ENCODE measurements at places on chromosomes 3 and 15.
A peak's percentile ranks its signal among the peaks of the same experiment; 100 is the strongest.

GRCh38 chr3:132210476-132211346, 106.5 kb upstream of the ACP3 start:
- DNase-seq, result no peak
- H3K36me3 ChIP-seq, result no peaks in the 10 kb centered on the region
- no peaks in the 10 kb centered on the region for H3K4me1 ChIP-seq
- H3K4me3 ChIP-seq, result no peak overlapping the region

- H3K4me3 ChIP-seq, result no peak overlapping the region
- no peaks in the 10 kb centered on the region for H3K4me1 ChIP-seq
- no peak for DNase-seq
- no peaks in the 10 kb centered on the region for H3K27me3 ChIP-seq
- H3K36me3 ChIP-seq, result no peaks in the 10 kb centered on the region
These were observed 10.1 kb upstream of the C3orf22 start for GRCh38 chr3:126568776-126569342.

DNA sequence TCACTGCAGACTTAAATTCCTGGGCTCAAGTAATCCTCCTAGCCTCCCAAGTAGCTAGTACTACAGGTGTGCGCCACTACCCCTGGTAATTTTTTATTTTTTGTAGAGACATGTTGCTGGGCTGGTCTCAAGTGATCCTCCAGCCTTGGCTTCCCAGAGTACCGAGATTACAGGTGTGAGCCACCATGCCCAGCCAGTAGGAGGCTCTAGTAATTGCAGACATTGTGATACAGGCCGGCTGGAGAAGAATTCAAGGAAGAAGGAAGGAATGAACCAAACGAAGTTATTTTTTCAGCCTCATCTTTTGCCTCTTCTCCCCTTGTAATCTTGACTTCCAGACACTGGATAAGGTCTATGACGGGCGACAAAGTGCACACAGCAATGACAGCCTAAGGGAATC, 3.2 kb upstream of the PPP4R2 start:
- no peak overlapping the region for H3K27ac ChIP-seq
- no peaks in the 10 kb centered on the region for H3K36me3 ChIP-seq
- H3K27me3 ChIP-seq, result no peaks in the 10 kb centered on the region
- H3K4me1 ChIP-seq, result peaks cover 2% of the 10 kb centered on the region
- H3K4me3 ChIP-seq, result no peak overlapping the region
- no peak for DNase-seq

- no peak overlapping the region for H3K27ac ChIP-seq
- H3K4me1 ChIP-seq, result no peaks in the 10 kb centered on the region
- H3K27me3 ChIP-seq, result no peaks in the 10 kb centered on the region
- H3K4me3 ChIP-seq, result no peak overlapping the region
- no peak for DNase-seq
These were observed 32.6 kb upstream of the NEO1 start for GRCh38 chr15:73019601-73020146.

DNA sequence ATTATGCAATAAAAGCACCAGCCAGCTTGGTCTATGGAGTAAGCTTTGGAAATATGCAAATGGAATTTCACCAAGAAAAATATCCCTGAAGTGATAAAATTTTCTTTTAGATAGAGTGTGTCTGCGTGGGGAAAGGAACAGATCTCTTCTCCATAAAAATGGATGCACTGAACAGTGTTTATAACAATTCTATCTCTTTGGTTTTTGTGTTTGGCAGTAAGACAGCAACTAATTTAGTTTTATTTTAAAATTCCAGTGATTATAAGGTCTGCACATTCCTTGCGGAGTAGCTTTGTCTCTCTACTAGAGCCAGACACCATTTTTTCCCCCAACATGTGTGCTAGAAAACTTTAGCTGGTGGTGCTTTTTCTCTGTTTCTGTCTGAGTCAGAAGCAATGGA, 712.4 kb downstream of the GRM7 start:
- no peak for DNase-seq
- H3K4me1 ChIP-seq, result no peaks in the 10 kb centered on the region
- no peak overlapping the region for H3K27ac ChIP-seq
- H3K27me3 ChIP-seq, result no peaks in the 10 kb centered on the region

GRCh38 chr3:194588741-194589140, 44.5 kb downstream of the TMEM44 start:
- H3K27ac ChIP-seq, result no peak overlapping the region
- peaks cover 7% of the 10 kb centered on the region for H3K4me1 ChIP-seq
- H3K36me3 ChIP-seq, result no peaks in the 10 kb centered on the region
- H3K4me3 ChIP-seq, result no peak overlapping the region
- no peak for DNase-seq
- H3K27me3 ChIP-seq, result no peaks in the 10 kb centered on the region

DNA sequence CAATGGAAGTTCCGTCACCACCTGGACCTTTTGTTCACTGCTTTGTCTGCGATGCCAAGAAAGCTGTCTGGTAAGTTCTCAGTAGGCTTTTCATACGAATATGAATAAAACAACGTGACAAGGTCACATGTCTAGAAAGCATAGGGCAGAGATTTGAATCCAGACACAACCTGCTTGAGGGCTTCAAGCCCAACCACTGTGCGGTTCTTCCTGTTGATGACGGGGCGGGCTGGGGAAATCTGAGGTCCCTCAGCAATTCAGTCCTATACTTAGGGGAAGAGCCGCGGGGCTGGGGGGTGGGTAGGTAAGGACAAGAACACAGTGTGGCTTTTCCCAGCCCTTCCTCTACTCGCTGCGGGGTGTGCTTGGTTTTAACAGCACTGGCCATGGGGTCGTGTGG, 32.4 kb upstream of the SMAD3 start:
- DNase-seq, result peak; percentile 23
- no peaks in the 10 kb centered on the region for H3K36me3 ChIP-seq
- H3K4me3 ChIP-seq, result peak overlapping the region; percentile 41
- H3K4me1 ChIP-seq, result peaks cover 8% of the 10 kb centered on the region
- no peaks in the 10 kb centered on the region for H3K27me3 ChIP-seq

GRCh38 chr3:120708408-120708807, 26.4 kb upstream of the HGD start:
- no peak overlapping the region for H3K4me3 ChIP-seq
- no peaks in the 10 kb centered on the region for H3K27me3 ChIP-seq
- no peaks in the 10 kb centered on the region for H3K4me1 ChIP-seq
- no peak for DNase-seq

GRCh38 chr3:132637590-132637989, 22.0 kb downstream of the ACAD11 start:
- DNase-seq, result no peak
- no peak overlapping the region for H3K27ac ChIP-seq
- no peaks in the 10 kb centered on the region for H3K27me3 ChIP-seq
- H3K4me3 ChIP-seq, result no peak overlapping the region
- H3K36me3 ChIP-seq, result peaks cover 26% of the 10 kb centered on the region

GRCh38 chr3:40691452-40691861, 166.7 kb downstream of the ZNF621 start:
- no peaks in the 10 kb centered on the region for H3K27me3 ChIP-seq
- H3K27ac ChIP-seq, result no peak overlapping the region
- no peaks in the 10 kb centered on the region for H3K4me1 ChIP-seq
- H3K36me3 ChIP-seq, result no peaks in the 10 kb centered on the region
- H3K4me3 ChIP-seq, result no peak overlapping the region

All from naive thymus-derived CD4-positive, alpha-beta T cell (primary cell).